ENCODE measurements at places on chromosomes 5 and 9.

GRCh38 chr9:77534376-77535057 lies 113.6 kb downstream of the GNA14 start:
- no peak for DNase-seq

DNA sequence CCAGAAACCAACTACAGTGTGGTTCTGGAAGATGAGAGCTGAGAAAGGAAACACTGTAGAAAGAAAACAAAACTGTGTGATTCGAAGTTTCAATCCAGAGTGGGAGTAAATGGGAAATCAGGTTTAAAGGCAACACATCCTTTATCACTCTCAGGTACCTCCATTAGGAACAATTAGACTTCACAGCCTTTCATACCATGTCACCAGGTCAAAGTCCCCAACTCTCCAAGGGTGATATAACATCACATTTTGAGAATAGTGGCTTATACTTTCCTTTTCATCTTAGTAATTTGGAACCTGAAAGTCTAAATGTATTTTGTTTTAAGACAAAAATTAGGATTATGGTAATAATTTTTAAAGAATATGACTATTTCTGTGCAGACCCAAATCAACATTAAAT lies 194.9 kb upstream of the WWC1 start:
- DNase-seq, result no peak

DNA sequence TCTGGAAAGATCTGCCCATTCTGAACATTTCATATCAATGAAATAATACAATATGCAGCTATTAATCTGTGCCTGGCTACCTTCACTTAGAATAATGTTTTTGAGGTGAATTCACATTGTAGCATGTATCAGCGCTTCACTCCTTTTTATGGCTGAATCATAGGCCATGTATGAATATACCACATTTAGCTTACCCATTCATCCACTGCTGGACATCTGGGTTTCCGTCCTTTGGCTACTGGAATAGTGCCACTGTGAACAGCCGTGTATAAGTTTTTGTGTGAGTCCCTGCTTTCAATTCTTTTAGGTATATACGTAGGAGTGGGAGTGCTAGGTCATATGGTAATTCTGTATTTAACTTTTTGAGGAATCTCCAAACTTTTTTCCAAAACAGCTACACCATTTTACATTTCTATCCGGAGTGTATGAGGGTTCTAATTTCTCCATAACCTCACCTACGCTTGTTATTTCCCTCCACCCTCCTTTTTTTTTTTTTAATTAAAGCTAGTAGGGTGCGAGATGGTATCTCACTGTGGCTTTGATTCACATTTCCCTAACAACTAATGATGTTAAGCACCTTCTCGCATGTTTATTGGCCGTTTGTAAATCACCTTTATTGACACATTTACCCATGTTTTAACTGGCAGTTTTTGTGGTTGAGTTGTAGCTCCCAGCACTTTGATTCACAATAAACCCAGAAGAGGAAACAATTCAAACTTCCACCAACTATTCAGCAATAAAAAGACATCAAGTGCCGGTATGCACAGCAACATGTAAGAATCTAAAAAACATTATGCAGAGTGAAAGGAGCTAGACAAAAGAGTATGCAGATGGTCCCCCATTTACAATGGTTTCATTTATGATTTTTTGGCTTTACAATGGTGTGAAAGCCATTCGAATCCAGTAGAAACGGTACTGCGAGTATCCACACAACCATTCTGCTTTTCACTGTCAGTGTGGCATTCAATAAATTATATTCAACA lies 8.1 kb downstream of the SEMA4D start:
- no peak for DNase-seq

DNA sequence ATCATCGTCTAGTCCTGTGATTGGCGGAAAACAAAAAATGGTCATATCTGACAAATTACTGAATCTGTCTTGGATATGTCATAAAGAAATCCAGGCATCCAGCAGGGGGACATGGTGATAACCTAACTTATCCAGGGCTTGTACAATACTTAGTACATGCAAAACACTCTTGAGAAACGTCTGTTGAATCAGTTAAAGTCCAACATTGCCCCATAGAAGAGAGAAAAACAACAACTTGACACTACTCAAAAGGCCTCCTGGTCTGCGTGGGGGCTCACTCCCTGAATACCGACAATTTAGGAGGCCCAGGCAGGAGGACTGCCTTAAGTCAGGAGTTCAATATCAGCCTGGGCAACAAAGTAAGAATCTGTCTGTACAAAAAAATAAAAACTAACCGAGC lies 217.5 kb downstream of the DCP2 start:
- DNase-seq, result no peak

DNA sequence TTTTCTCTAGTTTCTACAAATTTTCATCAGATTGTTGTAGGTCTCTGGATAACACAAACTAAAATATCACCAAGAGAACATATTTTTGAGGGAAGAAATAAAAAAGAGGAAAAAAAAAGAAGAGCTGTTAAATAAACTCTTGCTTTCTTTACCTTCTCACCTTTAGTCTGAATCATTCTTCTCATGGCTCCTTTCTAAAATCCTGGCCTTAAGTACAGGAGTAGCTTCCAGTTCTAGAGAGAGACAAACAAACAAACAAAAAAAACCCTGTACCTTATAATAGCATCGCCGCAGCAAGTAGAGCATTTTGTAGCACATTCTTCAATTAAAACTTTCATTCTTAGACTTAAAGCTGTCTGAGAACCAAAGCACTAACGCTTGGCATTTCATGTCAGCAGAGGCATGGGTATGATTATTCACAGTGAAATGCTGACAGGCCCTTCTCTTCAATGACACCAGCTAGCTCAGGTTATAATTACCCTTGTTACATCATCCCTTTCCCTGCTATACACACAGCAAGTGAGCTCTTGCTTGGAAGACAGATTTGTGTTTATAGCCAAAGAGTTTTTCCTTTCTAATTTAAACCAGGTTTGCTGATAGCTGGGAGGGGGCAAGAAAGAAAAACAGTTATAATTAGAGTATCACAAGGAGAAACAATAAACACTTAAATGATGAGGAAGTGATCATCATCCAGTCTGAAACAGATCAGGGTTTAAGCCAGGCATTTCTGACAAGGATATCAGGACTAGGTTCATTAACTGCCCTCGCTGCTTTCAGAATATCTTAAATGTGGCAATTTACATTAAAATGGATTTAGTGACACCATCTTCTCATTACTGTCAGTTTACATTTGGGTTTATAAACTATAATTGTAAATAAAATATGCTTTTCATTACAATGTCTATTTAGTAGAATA lies 510.9 kb upstream of the ZNF608 start:
- DNase-seq, result peak; percentile 10

GRCh38 chr5:167064198-167064776 lies 1227.2 kb upstream of the WWC1 start:
- no peak for DNase-seq

DNA sequence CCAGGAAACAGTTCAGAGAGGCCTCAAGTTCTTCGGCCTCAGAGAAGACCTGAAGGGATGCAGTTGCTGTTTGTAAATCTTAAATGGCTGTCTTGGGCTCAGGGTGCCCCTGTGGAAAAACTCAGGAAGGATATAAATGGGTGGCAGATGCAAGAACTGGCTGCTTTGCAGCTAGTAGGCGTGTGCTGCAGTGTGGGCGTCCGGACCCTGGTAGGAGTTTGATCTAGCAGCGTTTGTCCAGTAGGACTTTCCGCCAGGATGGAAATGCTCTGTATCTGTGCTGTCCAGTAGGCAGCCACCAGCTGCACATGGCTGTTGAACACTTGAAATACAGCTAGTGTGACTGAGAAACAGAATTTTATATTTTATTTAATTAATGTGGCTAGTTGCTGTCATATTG lies 7.7 kb downstream of the CDX1 start:
- no peak for DNase-seq

Data from fibroblast of gingiva (primary cell).